DMS79 treated with DMSO at 0.1 percent for 48 hours (cell line): ENCODE measurements at places on chromosomes 1 and 21.

DNA sequence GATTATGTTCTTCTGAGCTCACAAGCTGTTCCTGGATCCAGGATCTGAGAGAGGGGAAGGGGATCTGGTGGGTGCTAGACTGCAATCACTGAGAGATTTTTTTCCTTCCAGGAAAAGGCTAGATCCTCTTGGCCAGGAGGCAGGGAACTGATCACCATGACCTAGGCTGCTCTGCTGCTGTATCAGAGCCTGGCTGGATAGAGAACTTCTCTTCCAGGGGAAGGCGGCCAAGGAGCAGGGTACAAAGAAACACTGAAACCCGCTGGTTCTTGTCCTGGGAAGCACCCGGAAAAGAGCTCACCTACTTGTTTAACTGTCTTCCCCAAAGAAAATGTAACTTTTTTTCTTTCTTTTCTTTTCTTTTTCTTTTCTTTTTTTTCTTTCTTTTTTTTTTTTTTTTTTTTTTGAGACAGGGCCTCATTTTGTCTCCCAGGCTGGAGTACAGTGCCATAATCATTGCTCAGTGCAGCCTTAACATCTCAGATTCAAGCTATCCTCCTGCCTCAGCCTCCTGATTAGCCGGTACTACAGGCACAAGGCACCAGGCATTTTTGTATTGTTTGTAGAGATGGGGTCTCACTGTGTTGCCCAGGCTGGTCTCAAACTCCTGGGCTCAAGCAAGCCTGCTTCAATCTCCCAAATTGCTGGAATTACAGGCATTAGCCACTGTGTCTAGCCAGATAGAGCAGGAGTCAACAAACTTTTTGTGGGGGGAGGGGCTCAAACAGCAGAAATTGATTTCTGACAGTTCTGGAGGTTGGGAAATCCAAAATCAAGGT lies 12.4 kb upstream of the RPS6KA1 start:
- no peak for DNase-seq

DNA sequence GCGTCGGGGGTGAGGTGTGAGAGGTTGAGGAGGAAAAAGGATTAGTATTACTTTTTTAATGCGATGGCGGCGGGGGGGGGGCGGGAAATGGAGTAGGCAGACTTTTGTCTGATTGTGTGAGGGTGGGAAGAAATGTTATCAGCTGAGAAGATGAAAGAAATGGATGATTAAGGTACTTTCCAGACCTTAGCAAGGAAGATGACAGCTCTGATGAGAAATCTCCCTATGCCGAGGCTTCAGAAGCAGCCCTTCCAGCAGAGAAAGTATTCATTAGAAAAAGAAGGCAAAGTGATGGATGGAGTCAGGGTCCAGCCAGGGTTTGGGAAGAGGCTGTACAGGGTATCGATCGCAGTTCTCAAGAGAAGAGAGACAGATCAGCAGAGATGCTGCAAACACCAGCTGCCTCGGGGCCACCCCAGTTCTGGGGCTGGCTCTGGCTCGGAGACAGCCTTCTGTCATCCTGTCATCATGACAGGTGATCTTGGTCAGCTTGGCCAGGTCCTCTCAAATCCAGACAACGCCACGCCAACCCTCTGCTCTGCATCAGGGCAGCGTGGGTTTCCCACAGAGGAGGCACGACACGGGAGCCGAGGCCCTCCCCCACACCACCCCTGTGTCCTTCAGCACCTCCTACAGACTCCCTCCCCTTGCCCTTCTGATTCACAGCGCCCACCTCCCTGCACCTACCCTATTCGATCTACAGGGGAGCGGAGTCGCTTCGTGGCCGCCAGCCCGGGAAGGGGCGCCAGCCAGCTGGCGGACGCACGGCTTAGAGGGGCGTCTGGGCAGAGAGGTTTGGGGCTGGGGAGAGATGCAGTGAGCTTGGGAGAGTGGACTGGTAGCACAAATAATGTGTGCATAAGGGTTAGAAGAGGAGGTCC lies 674 bp upstream of the ATXN7L2 start:
- DNase-seq = no peak

DNA sequence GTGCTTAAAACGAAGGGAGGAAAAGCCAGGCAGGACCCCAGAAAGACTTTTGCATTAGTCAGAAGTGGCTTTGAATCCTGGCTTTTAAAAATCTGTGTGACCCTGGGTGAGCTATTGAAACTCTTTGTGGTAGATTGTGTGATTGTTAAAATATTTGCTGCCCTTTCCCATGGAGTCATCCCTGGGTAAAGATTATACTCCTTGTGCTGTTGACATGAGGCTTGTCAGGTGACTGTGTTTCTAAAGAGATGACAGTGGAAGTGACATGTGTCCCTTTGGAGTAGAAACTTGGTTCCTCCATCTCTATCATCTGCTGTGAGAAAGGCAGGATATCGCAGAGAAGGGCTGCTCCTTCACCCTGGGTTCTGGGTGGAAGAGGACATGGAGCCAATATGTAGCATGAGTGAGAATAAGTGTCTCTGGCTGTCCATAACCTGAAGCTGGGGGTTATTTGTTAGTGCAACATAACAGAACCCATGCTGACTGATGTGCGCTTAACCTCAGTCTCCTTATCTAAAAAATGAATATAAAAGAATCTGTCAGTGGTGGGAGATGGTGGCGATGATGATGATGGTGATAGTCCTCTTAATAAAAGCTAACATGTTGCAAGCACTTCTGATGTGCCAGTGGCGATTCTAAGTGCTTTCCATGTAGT lies 187.6 kb downstream of the RHOU start:
- DNase-seq = no peak

DNA sequence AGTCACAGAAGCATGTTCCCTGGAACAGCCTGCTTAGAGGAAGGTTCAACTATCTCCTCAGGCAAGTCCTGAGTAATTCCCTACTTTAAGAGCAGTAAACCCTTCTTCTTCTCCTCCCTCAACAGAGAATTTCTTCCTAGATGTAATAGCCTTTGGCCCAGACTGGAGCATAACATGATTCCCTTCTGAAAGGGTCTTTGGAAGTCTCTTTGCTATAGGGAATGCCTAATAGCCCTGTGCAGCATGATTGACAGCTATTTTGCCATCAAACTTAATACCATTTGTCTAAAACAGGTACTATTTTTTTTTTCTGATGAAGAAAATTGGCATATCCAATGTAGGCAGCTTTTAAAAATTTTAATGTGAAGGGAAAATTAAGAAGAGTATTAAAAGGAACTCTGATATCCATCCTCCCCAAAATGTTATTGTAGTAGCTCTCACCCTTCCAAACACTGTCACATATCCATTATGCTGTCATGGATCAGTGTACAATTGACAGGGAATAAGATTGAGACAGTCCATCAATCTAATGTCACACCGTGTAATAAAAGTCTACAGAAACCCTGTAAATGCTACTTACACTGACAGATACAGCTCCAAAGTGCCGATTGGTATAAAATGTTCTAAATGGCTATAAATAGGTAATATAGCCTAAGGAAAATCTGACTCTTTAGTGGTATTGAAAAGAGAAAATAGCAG lies 884.6 kb downstream of the TTLL7 start:
- no peak for DNase-seq

- no peak for DNase-seq
Observed at GRCh38 chr1:93056214-93056613, 22.9 kb upstream of the MTF2 start.

DNA sequence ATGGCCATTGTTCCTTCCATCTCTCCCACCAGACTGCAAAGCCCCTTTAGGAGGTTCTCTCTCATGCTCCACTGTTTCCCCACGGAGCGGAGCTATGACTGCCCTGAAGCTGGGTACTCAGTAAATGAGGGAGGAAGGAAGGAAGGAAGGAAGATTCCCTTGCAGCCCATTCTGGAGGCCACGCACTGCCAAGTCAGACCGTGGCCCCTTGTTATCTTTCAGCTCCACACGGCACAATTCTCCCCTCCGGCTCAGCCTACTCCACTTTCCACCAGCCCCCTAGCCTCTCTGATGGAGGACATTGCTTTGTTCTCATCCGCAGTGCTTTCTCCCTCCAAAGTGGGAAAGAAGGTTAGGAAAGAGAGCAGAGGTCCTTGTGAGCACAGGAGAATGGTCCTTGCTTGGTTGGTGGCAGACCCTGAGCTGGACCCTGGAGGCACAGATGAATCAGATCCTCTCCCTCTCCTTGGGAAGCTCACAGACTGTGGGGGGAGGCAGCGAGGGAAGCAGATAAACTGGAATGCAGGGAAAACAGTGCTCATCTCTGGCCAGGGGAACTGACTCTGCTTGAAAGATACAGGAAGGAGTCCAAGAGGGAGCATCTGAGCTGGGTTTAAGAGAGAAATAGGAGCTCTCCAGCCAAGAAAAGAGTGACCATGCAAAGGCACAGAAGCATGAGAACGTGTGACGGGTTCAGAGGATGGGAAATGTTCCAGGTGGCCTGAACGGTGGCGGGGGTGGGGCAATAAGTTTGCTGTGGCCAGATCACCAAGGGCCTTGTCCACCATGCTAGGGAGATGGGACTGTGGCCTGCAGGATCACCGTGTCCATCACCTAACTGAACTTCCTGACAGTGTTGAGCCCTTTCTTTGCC lies 52.6 kb downstream of the GLIS1 start:
- DNase-seq = no peak

GRCh38 chr1:160217481-160218051 lies 12.4 kb downstream of the PEA15 start:
- DNase-seq = peak; percentile 58

GRCh38 chr1:228453022-228453560 lies 34.1 kb upstream of the RNF187 start:
- no peak for DNase-seq

DNA sequence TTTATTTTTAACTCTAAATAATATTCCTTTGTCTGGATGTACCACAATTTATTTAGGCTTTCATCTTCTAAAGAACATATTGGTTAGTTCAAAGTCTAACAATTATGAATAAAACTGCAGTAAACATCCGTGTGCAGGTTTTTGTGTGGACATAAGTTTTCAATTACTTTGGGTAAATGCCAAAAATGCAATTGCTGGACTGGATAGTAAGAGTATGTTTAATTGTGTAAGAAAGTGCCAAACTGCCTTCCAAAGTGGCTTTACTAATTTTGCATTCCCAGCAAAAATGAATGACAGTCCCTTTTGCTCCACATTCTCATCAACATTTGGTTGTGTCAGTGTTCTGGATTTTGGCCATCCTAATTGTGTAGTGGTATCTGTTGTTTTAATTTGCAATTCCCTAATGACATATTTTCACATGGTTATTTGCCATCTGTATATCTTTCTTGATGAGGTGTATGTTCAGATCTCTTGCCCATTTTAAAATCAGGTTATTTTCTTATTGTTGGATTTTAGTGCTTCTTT lies 113.8 kb downstream of the DPYD start:
- DNase-seq = no peak
